Tracheal epithelial cell (primary cell): ENCODE measurements at places on chromosomes 16 and 17. TPM values are rescaled to one million over a fixed set of nuclear protein-coding genes. Genes with fewer than 3 reads are reported as not detected.

RAP1GAP2 gene
- total RNA-seq = 11.1 and 31.1 TPM in 2 replicates

CCL17 gene
- total RNA-seq = not detected in 2 replicates

NXPH3 gene
- total RNA-seq = under 0.01 TPM in 1 of 2 replicates, not detected in the other

BAIAP3 gene
- 0.24 and 0.85 TPM in 2 replicates for total RNA-seq

GDPD3 gene
- total RNA-seq = 1.9 and 5.1 TPM in 2 replicates

KRTAP1-5 gene
- total RNA-seq = 0.24 TPM in 1 of 2 replicates, not detected in the other

PRR11 gene
- total RNA-seq = 1.4 and 2.1 TPM in 2 replicates

CACNG5 gene
- not detected in 2 replicates for total RNA-seq

SLC9A5 gene
- total RNA-seq = 0.21 and 0.72 TPM in 2 replicates

HBZ gene
- total RNA-seq = not detected in 2 replicates

P2RX1 gene
- not detected in 2 replicates for total RNA-seq

ITGB4 gene
- total RNA-seq = 367 and 716 TPM in 2 replicates

SLC12A3 gene
- total RNA-seq = 0.96 TPM in 1 of 2 replicates, not detected in the other

TLCD2 gene
- total RNA-seq = 4.7 and 6.0 TPM in 2 replicates

AXIN2 gene
- total RNA-seq = 0.24 TPM in 1 of 2 replicates, not detected in the other

CD300A gene
- not detected in 2 replicates for total RNA-seq

MBTD1 gene
- total RNA-seq = 7.9 and 8.0 TPM in 2 replicates

VASN gene
- total RNA-seq = 7.5 and 15.4 TPM in 2 replicates

HEATR9 gene
- total RNA-seq = not detected in 2 replicates

KRT9 gene
- 0.72 TPM in 1 of 2 replicates, not detected in the other for total RNA-seq

KRTAP9-8 gene
- total RNA-seq = not detected in 2 replicates

ANKS4B gene
- total RNA-seq = under 0.01 TPM in 1 of 2 replicates, not detected in the other
